ENCODE measurements at places on chromosomes 5 and 9.

GRCh38 chr9:82891321-82891720, 171.6 kb downstream of the RASEF start:
- no peak for DNase-seq

- no peak for DNase-seq
These were observed 32.2 kb upstream of the BRD3 start for GRCh38 chr9:134100040-134100439.

GRCh38 chr5:10306806-10307205, 896 bp downstream of the CMBL start:
- no peak for DNase-seq

DNA sequence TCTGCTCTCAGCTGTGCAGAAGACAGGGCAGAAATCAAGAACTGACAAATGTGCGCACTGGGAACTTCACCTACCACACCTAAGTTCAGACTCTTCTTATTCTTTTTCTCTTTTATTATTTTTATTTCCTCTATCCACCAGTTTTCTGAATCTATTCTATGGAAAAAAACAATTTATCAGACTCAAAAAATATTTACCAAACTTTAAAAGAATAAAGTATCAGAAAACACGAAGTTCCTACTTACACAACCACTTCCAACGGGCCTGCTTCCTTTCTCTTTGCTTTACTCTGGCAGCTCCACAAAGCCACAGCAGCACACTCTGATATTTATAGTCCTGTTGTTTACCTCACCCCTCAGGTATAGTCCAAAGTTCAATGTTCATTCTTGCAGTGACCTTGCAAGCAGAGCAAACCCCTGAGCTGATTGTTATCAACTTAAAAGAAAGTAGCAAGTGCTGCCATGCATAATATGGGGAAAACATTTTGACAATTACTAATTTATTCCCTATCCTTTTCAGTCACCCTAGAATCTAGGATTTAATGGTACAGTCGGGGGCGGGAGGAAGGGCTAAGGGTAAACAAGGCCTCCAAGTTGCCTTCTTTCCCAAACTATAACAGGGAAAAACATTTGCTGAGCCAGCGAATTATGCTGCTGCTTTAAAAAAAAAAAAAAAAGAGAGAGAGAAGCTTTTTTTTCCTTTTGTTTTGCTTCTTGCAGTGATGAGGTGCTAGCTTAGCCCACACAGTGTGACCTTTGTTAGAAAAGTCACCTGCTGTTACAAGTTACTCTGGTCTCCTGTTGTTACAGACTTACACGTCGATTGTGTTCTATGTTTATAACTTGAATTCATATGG, at the start of gene SELENOP:
TSS of gene SELENOP (minus strand) at position 302 of the 856 bp plus-strand sequence. CDS start 3,539 bp downstream, outside the sequence.
- DNase-seq = no peak

GRCh38 chr9:107316795-107317661, 33.9 kb downstream of the RAD23B start:
- no peak for DNase-seq

Data from activated T-cell treated with anti-CD3 and anti-CD28 coated beads for 1 hour (primary cell).